ENCODE measurements at places on chromosomes 13 and 19.

DNA sequence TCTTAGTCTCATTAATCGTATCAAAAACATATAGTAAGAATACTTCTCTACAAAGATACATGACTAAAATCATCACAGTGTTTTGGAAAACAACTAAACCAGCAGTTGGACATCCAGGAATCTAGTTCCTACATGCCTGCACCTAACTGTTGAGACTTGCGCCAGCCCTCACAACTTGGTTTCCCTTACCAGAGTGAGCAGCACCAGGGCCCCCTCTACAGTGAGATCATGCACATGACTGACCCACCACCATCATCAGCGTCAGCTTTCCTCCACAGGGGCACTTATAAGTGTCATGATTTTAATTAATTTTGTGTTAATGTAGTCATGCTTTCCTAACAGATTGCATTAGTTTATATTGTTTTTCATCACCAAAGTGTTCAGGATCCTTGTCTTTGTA is 1322.0 kb downstream of the EFNB2 start:
- no peak for DNase-seq

GRCh38 chr19:2888731-2889224 is 11.9 kb upstream of the ZNF57 start:
- no peak for DNase-seq

DNA sequence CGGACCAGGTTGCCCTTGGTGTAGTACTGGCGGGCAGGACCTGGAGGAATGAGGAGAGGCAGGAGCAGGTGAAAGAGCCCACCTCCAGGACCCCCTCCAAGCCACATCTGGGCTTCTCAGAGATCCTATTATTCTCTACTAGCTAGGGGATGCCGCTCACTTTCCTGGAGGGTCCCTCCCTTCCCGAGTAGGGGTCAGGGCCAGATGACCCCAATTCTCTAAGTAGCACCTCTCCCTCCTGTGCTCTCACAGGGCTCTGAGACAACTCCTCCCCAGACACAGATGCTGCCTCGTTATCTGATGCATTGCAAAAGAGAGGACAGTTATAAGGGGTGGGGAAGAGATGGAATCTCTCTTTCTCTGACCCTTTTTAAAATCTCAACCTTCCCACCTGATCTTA is 22.9 kb downstream of the GP6 start:
- no peak for DNase-seq

- no peak for DNase-seq
These were observed 21.8 kb downstream of the CCDC8 start for GRCh38 chr19:46391296-46392251.

- DNase-seq = no peak
These were observed 330.8 kb downstream of the DACH1 start for GRCh38 chr13:71536201-71536600.

- no peak for DNase-seq
These were observed 746.8 kb upstream of the SLC10A2 start for GRCh38 chr13:103812971-103813370.

DNA sequence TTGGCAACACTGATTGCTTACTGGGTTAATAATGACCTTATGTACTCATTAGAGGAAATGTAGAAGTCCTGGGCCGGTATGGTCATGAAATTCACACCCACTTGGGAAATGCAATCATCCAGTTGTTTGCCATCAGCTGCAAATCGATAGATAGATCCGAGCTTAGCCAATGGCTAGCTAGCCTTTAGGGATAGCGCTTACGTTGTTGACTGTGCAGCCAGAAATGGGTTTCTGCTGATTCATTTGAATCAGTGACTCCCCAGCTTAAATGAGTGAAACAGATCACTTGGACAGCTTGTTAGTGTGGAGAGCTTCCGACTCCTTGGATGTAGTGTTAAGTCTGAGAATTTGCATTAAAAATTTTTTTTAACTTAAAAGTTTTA is 11.8 kb downstream of the IL17D start:
- DNase-seq = no peak

- DNase-seq = no peak
These were observed 804 bp downstream of the PLPPR2 start for GRCh38 chr19:11356074-11356397.

DNA sequence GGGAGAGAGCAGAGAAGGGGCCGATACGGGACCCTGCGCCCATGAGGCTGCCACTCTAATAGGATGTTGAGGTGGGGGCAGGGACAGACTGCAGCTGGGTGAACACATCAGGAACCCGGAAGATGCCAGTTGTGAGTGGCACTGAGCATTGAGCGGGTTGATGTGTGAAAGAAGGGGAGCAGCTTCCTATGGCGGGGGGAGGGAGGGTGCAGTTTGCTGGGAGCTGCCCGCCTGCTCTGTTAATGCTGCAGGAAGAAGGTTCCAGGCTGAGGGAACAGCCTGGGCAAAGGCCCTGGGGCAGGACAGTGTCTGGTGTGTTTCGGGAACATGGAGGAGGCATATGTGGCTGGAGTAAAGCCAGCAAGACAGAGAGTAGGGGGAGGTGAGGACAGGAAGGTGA is 29.8 kb downstream of the DNM2 start:
- no peak for DNase-seq

- no peak for DNase-seq
These were observed 34.4 kb downstream of the LYL1 start for GRCh38 chr19:13068085-13068846.

- no peak for DNase-seq
These were observed 855.6 kb downstream of the EFNB2 start for GRCh38 chr13:105679838-105680237.

DNA sequence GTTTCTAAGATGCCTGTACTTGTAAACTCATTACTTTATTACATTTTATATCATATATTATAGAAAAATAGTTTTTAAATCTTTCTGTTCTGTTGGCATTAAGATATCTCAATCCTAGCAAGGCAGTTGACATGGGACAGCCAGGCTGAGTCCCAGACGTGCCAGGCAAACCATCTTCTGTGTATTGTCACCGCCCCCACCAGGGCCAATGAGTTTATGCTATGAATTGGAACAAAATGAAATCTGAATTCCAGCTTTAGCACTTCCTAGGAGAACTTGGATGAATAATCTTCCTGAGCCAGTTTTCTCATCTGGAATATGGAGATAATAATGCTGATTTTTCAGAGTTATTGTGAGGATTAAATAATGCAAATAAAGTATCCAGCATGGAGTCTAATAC is 79.9 kb upstream of the GSX1 start:
- no peak for DNase-seq

GRCh38 chr13:114049626-114050101 is 75.8 kb upstream of the C13orf46 start:
- no peak for DNase-seq

DNA sequence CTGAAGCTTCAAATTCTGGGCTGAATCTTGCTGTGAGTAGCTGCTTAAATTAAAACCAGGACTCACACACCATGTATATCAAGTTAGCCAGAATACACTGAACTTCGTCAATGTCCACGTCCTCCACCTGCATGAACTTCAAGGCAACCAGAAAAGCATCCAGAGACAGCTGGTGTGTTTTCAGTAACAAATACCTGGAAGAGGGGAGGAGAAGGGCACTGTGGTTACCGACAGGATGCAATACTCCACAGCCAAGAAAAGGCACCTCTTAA is 20.4 kb downstream of the PROZ start:
- no peak for DNase-seq

DNA sequence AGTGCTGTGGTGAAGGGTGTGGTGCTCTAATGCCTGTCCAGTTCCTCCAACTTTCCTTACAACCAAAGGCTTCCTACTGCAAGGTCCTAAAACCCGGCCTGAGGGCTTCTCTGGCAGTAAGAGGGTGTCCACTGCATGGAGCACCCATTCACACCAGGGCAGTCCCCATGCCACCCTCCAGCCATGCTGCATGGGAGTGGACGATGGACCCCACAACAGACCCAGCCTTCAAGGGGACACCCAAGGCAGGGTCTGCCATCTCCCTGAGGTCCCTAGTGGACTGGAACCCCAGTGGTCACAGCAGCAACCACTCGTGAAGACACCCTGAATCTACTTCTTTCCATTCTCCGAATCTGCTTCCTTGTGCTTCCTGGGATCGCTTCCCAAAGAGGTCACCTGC is 117.6 kb upstream of the SOX1 start:
- DNase-seq = no peak

DNA sequence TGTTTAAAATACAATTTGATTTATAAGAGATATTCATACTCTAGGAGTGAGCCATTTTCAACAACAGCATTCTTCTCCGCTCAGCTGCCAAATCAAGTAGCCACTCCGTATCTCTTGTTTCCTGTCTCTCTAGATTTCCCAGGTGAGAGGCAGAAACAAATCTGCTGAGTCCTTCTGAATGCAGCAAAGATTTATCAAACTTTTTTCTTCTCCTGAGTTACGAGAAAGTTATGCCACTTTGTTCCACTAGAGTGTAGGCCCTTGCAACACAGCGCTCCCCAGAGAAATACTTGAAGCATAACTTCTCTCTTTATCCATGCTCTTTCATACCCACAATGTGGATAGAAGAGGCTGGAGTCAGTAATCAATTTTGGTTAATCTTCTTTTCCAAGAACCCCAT is 1960.8 kb downstream of the OLFM4 start:
- no peak for DNase-seq

DNA sequence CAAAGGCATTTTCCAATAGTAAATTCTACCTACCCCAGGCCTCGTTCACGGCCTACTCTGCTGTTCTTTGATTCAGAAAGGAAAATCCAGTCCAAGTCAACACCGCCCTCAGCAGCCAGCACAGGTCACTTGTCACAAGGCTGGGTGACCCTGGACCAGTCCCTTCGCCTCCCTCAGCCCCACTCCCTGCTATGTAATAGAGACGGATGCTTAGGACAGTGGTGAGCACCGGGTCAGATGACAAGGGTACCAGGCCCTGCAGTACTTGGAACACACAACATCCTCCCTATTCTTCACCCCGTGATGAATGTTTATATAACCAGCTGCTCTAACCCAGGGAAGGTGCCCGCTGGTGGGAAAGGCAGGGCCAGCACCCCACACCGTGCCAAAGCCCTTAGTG is 14.3 kb downstream of the LATS2 start:
- DNase-seq = no peak

GRCh38 chr19:36090910-36091695 is 19.8 kb upstream of the OVOL3 start:
- no peak for DNase-seq

GRCh38 chr19:42427313-42427712 is at the start of gene LIPE:
Gene LIPE (minus strand): TSS chr19:42427388. CDS start chr19:42427149, 239 bp downstream.
- DNase-seq = no peak

- no peak for DNase-seq
These were observed 538 bp downstream of the ZNF428 start for GRCh38 chr19:43618921-43619261.

DNA sequence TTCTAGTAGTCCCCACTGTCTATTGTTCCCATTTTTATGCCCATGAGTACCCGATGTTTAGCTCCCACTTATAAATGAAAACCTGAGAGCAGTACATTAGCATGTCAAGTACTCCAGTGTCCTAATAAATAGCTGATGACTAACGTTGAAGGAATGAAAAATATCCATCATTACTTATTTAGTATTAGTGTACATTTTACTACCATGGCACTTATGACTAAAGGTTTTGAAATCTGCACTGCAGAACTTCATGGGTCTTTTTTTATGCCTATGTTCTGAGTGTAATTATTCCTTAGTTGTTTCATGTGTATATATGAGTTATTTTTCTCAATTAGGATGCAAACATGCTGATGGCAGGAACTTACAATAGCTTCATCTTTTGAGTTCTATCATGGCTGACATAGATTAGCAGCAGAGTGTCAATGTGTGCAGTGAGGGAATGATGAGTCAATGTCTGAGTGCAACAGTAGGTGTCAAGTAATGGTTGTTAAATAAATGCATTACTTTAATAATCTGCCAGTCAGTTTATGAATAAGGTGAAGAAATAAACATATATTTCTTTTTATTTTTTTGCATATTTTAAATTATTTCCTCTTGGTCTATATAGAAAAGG is 188.4 kb downstream of the ITGBL1 start:
- no peak for DNase-seq

DNA sequence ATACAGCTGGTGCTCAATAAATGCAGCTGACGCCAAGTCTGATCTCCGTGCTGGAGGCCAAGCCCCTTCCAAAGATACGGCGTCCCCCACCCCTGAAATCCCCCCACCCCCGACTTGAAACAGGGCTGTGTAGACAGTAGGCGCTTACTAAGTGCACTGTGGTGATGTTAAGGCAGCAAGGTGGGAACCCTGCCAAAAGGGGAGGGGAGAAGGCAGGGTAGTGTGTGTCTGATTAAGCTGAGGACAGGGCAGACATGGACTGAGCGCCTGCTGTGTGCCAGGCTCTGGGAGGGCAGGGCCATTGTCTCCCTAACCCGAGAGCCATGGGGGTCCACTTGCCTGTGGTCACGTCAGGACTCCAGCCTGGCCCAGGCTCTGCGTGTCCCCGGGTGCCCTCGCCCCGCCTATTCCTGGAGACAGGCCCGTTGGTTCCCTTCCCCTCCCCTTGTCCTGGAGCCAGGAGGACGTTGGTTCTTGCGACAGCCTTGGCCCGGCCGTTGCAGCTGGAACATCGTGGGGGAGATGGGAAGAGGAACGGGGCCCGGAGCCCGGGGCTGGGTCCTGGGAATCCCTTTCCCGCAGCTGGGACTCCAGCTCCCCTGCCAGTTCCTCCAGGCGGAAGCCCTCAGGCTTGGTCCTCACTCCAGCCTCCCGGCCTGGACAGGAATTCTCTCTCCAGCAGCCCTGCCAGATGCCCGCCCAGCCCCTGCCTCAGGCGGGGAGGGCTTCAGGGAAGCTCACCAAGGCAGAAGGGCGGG is 1.7 kb upstream of the ELANE start:
- no peak for DNase-seq

GRCh38 chr13:98460516-98460915 is 116.4 kb downstream of the STK24 start:
- DNase-seq = no peak

DNA sequence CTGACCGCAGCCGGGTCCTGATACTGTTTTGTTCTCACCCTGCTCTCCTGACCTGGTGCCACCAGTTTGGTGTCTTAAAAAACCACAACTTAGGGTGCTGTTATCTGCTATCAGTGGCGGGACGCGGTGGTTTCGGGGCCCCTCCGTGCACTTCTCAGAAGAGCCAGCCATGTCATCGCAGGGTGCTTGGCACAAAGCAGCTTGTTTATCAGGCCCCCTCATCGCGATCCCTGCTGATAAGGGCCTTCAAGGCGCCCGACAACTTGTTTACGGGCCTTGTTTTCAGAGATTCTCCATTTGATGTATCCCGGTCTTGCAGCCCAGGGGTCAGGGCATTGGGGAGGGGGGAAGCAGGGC is 58.1 kb upstream of the KLF2 start:
- peak; percentile 68 for DNase-seq

GRCh38 chr13:40460116-40460515 is 206.3 kb downstream of the FOXO1 start:
- DNase-seq = no peak

GRCh38 chr19:6406401-6406800 is 13.4 kb upstream of the GTF2F1 start:
- DNase-seq = no peak

GRCh38 chr13:100694722-100695508 is 20.3 kb upstream of the TMTC4 start:
- no peak for DNase-seq

DNA sequence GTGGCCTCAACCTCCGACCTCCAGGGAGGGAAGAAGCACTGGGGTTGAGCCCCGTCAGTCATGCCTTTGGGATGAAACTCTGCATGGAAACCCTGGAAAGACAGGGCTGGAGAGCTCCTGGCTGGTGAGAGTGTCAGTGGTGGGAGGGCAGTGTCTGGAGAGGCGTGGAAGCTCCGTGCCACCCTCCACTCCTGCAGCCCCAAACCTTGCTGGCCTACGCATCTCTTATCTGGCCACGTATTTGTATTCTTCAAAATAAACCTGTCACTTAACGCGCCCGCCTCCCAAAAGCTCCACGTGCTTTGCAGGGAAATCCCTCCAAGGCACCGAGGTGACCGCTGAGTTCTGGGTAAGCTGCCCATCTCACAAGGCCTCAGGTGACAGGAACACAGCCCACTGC is 84.3 kb downstream of the TEX29 start:
- DNase-seq = no peak
